ENCODE measurements at places on chromosomes 6 and 20.
A peak's percentile ranks its signal among the peaks of the same experiment; 100 is the strongest.

GRCh38 chr6:70676821-70677220 lies 9.1 kb downstream of the SMAP1 start:
- DNase-seq = no peak

- DNase-seq = no peak
These were observed 16.6 kb upstream of the CEP85L start for GRCh38 chr6:118667988-118668387.

DNA sequence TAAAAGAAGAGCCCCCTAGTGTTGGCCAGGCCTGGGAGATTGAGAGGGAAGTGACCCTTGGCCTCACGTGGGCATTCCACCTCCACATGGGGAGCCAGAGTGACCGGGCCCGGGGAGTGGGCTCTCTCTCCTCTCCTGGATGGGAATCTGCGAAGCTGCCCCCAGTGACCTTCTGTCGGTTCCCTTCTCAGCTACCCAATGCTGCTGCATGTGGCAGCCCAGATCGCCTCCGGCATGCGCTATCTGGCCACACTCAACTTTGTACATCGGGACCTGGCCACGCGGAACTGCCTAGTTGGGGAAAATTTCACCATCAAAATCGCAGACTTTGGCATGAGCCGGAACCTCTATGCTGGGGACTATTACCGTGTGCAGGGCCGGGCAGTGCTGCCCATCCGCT lies 10.1 kb upstream of the GTF2H4 start:
- DNase-seq = no peak

DNA sequence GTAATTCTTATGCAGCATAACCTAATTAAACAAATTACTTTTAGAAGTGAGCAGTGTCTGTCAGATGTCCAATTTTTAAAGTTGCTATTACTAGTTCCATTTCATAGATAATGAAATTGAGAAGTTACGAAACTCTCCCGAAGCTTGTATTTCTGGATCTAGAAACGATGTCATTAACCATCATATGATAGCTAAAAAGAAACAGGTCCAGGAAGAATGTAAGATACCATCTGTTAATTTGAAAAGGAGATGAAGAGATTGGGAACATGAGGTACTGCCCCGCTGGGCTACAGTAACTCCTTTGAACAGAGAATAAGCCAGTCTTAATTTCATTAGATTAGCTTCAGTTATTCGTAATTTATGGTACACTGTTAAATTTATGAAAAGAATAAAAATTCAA lies 47.5 kb upstream of the TMX4 start:
- DNase-seq = no peak

DNA sequence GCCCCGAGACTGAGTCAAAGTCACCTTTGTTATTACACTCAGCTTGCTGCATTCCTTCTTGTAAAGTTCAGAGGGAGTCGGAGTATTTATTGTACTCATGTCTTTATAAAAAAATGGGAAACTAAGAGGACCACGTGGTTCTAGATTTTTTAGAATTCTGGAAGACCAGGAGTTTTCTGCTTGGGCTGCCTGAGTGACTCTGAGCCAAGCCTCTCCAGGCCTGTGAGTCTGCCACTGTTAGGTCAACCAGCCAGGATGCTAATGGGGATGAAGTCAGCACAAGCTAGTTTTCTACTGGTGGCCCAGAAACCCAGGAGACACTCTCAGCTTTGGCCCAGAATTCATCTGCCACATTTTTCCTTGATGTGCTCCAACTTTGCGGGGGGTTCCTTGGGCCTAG lies 453.5 kb upstream of the SULF2 start:
- DNase-seq = no peak

DNA sequence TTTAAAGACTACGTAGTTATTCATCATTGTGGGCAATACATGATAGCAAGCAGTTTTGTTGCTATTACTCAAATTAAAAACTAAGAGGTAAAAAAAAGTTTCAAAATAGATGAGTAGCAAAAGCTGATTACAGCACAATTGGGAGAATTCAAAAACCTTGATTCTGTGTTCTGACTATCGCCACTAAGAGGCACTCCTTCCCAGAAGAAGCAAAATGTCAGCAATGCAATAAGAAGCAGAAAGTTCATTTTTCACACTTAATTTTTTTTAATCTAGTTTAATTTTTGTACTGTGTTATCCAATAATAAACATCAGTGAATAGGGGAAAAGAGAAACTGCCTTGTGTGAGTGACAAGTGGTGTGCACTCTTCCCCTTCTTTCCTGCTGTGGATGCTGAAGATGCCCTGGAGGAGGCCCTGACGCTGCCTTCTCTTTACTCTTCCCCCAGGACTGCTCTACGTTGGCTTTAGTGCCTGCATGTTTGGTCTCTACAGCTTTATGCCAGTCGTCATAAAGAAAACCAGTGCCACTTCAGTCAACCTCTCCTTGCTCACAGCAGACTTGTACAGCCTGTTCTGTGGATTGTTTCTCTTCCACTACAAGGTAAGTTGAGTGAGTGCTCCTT lies 263.2 kb upstream of the PLN start:
- DNase-seq = no peak

GRCh38 chr20:41174373-41174772 lies 37.0 kb downstream of the PLCG1 start:
- DNase-seq = peak; percentile 3
